PC-9 (cell line): ENCODE measurements at places on chromosomes 12 and 14. TPM values are rescaled to one million over a fixed set of nuclear protein-coding genes. Genes with fewer than 3 reads are reported as not detected.

The NPFF gene
- not detected in 2 replicates for total RNA-seq

GRCh38 chr12:61018571-61018970 is 1241.6 kb upstream of the USP15 start:
- no peaks in the 10 kb centered on the region for H3K4me1 ChIP-seq
- H3K36me3 ChIP-seq, result no peaks in the 10 kb centered on the region
- no peak overlapping the region for H3K27ac ChIP-seq
- H3K27me3 ChIP-seq, result no peaks in the 10 kb centered on the region

The KLRD1 gene
- 0.68 and 1.2 TPM in 2 replicates for total RNA-seq

DNA sequence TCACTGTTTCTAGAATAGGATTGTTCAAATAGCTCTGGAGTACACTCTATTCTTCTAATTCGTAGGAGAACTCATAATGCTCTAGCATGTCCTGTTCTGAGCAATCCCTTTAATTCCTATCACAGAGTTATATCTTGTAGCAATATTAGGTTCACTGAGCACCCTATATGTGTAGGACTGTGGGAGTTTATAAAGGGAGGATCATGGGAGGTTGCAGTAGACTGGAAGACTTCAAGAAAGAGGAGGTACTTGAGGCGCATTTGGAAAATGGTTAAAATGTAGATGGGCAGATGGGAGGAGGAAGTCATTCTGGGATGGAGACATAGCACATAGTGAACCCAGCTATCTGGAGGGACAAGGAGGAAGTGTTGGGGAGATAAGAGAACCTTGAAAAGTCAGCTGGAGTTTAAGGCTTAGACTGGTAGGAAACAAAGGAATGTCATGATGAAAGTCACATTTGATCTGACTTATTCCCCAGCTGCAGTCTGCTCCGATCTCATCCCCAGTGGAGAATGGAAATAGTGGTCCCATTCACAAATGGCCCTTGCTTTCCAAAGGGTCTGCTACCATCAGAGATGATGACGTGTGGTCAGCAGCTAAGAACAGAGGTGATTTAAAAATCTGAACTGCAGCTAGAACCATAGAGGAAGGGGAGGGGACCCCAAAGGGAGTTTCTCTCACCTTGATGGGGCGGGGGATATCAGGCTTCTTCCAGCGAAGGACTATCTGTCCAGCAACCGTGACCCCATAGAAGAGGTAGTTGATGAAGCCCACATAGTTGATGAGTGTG is 10.1 kb upstream of the CEBPE start:
- H3K27me3 ChIP-seq, result no peaks in the 10 kb centered on the region
- no peak overlapping the region for H3K4me3 ChIP-seq
- no peaks in the 10 kb centered on the region for H3K36me3 ChIP-seq
- H3K4me1 ChIP-seq, result peaks cover 20% of the 10 kb centered on the region
- H3K27ac ChIP-seq, result 0 out of 2 replicates have a peak overlapping the region, but pooled peaks have one; percentile 41
